ENCODE measurements at places on chromosomes 1 and 21.

GRCh38 chr1:42449256-42449655 is 6.6 kb downstream of the ZMYND12 start:
- no peak for DNase-seq

DNA sequence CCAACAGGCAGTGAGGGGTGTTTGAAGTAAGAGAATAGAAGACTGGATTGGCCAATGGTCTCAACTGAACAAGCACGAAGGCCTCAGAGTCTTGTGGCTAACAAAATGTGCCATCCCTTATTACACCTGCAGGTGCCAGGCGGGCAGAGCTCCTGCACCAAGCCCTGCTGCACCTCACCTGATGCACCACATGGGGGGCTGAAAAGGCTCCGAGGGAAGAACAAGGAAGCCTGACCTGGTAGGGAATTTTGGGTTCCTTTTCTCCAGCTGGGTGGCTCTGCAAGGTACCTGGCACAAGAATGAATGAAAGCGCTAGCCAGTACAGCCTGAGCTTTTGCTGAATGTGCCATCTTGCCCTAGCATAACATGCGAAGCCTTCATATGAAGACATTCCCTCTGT is 9.7 kb downstream of the HSD3B1 start:
- no peak for DNase-seq

DNA sequence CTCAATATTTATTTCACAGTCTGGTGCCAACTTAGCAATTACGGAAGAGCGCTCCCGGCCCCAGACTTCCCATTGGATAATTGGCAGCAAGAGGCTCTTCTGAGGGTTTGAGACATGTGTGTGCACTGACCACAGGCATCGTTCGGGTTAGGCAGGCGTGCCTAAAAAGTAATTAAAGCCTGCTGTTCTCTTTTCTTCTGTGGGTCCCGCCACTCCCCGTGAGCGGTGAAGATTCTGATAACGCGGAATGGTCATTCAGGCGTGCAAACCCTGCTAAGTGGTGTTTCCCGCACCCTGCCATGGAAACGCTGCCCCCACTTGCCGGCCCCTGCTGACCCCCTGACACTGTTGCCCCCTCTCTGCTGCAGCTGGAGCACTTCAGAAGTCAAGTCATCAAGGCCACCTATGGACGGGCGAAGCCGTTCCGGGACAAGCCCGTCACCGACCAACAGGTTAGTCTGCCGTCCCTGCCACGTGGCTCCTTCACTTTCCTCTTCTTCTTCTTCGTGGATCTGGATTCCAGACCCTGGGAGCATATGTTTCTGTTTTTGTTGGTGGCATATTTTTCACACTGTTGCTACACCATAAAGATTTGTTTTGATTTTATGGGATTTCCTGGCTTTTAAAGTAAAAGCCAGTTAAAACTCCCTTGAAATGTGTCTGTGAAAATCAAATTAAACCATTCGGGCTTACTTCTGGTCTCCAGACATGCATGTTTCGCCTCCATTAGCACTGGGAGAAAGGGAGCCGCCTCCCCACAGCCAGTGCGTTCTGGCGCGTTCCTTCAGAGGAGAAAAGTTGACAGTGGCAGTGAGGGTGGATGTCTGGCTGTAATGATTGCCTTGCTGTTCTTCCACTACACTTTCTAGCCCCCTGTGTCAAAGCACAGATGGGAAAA is 79.9 kb downstream of the FHAD1 start:
- no peak for DNase-seq

GRCh38 chr1:223233410-223234169 is 90.5 kb upstream of the TLR5 start:
- DNase-seq, result no peak

GRCh38 chr1:212752252-212752933 is 39.2 kb downstream of the NSL1 start:
- DNase-seq, result no peak

GRCh38 chr1:8359617-8360481 is 41.9 kb downstream of the SLC45A1 start:
- DNase-seq, result no peak
